ENCODE measurements at places on chromosomes 1 and 21.

- DNase-seq = no peak
- H3K27me3 ChIP-seq = no peaks in the 10 kb centered on the region
- H3K36me3 ChIP-seq = no peaks in the 10 kb centered on the region
- H3K4me3 ChIP-seq = peak overlapping the region; percentile 91
- no peak overlapping the region for H3K27ac ChIP-seq
Measured at GRCh38 chr1:155051342-155051776, 243 bp downstream of the ADAM15 start.

- no peaks in the 10 kb centered on the region for H3K36me3 ChIP-seq
- H3K27ac ChIP-seq = no peak overlapping the region
- H3K27me3 ChIP-seq = peaks cover 21% of the 10 kb centered on the region
- no peak for DNase-seq
- no peak overlapping the region for H3K4me3 ChIP-seq
- H3K4me1 ChIP-seq = no peaks in the 10 kb centered on the region
Measured at GRCh38 chr1:19021845-19022244, 65.4 kb upstream of the IFFO2 start.

- DNase-seq = no peak
- H3K4me1 ChIP-seq = peaks cover 36% of the 10 kb centered on the region
- H3K27ac ChIP-seq = peak overlapping the region; percentile 32
- peaks cover 3% of the 10 kb centered on the region for H3K36me3 ChIP-seq
- no peaks in the 10 kb centered on the region for H3K27me3 ChIP-seq
Measured at GRCh38 chr1:151039521-151039920, 3.1 kb downstream of the BNIPL start.

DNA sequence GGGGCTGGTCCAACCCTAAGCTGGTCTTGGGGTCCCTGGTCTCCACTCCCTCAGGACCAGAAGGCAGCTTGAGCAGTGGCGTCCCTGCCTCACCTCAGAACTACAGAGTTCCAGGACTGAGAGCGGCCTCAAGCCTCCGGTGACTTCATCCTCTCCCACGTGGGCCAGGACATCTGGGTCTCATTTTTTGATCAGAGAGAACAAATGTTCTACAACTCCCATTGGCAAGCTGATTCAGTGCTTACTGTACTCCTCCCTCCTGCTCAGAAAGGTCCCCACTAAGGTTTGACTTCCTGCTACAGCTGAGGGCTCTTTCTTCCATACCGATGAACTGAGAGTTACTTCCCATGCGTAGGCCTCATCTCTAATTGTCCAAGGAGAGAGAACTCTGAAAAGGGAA lies 78.5 kb downstream of the PLXNA2 start:
- no peak overlapping the region for H3K4me3 ChIP-seq
- peaks cover 5% of the 10 kb centered on the region for H3K4me1 ChIP-seq
- H3K27ac ChIP-seq = peak overlapping the region; percentile 34
- no peak for DNase-seq

GRCh38 chr21:31618696-31619430 lies 40.6 kb upstream of the SOD1 start:
- H3K27ac ChIP-seq = peak overlapping the region; percentile 67
- peaks cover 6% of the 10 kb centered on the region for H3K4me1 ChIP-seq
- DNase-seq = no peak
- peaks cover 2% of the 10 kb centered on the region for H3K36me3 ChIP-seq

- no peak overlapping the region for H3K4me3 ChIP-seq
- H3K4me1 ChIP-seq = peaks cover 29% of the 10 kb centered on the region
- no peak for DNase-seq
- H3K36me3 ChIP-seq = peaks cover 11% of the 10 kb centered on the region
- no peaks in the 10 kb centered on the region for H3K27me3 ChIP-seq
Measured at GRCh38 chr1:23807453-23807852, 6.9 kb upstream of the GALE start.

- peaks cover 4% of the 10 kb centered on the region for H3K36me3 ChIP-seq
- peak overlapping the region; percentile 24 for H3K27ac ChIP-seq
- DNase-seq = no peak
- peaks cover 84% of the 10 kb centered on the region for H3K27me3 ChIP-seq
Measured at GRCh38 chr1:90707363-90707710, 9.8 kb downstream of the BARHL2 start.

DNA sequence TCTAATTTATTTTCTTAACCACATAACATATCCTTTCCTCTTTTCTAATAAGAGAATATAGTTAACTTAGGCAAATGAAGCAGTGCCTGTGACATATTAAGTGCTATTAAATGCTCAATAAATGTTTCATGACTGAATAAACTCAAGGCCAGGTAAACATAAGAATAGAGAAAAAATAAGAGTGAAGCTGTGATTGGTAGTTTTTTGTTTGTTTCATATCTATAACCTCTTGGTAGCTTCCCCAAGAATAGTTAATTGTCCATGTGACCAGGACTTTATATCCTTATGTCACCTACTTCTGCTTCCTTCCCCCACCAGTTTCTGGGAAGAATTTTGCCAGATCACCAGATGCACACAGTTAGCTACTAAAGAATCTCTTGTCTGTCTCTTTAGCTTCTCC lies 295.1 kb upstream of the ST6GALNAC5 start:
- no peaks in the 10 kb centered on the region for H3K36me3 ChIP-seq
- no peak overlapping the region for H3K4me3 ChIP-seq

- DNase-seq = no peak
- H3K27me3 ChIP-seq = peaks cover 80% of the 10 kb centered on the region
- peaks cover 5% of the 10 kb centered on the region for H3K4me1 ChIP-seq
- no peak overlapping the region for H3K4me3 ChIP-seq
- no peak overlapping the region for H3K27ac ChIP-seq
Measured at GRCh38 chr1:170675865-170676264, 11.9 kb downstream of the PRRX1 start.

DNA sequence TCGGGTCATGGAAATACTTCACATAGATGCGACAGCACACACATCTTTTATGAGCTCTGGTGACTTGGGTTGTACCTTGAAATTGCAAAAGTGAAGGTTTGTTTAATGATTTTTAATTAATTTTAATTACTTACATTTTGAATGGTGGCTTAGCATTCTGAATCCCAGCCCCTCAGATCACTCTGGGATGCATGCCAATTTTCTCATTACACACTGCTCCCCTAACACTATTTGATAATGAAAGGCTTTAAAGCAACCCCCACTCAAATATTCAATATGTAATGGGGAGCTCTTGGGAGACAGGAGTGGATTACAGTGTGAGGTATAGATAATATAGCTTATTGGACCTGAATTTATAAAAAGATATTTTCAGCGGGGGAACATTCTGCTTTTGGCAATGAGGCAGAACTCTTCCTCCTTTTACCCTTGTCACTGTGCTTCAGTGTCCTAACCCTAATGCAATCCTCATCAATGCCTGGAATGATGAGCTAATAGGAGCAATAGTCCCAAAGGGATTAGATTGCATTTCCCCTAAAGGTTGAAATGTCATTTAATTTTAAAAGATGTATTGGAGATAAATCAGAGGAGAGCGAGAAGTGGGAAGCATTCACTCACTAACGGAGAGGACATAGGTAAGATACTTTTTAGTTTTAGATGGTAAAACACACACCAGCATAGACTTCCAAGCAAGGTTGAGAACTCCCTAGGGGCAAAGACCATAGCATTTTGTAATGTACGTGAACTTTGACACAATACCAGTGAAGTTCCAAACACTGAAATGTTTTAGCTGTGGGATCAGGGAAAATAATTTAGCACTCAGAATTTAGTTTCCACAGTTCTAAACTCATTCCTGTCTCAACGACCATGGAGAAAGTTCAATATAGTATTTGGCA lies 384.1 kb upstream of the PLXNA2 start:
- DNase-seq = no peak
- H3K27me3 ChIP-seq = peaks cover 18% of the 10 kb centered on the region
- H3K27ac ChIP-seq = no peak overlapping the region
- no peaks in the 10 kb centered on the region for H3K36me3 ChIP-seq
- H3K4me1 ChIP-seq = no peaks in the 10 kb centered on the region
- no peak overlapping the region for H3K4me3 ChIP-seq

DNA sequence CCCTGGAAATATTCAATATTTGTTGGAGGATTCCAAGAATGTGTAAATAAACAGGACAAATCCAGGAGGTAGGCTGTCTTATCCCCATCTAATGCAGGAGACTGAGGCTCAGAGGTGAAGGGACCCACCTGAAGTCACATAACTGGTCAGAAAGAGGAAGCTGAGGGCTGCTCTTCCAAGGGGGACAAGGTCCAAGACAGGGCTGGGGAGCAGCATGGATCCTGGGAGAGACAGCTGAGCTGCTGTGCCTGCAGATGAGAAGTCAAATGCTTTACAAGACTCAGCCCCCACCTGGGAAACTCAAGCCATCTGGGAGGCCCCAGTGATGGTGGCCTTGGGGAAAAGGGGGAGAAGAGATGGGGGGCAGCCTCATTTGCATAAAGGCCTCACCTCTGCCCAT lies 224.4 kb downstream of the PTPRU start:
- H3K27me3 ChIP-seq = peaks cover 23% of the 10 kb centered on the region
- no peak overlapping the region for H3K4me3 ChIP-seq
- no peak overlapping the region for H3K27ac ChIP-seq
- no peaks in the 10 kb centered on the region for H3K36me3 ChIP-seq
- no peaks in the 10 kb centered on the region for H3K4me1 ChIP-seq

DNA sequence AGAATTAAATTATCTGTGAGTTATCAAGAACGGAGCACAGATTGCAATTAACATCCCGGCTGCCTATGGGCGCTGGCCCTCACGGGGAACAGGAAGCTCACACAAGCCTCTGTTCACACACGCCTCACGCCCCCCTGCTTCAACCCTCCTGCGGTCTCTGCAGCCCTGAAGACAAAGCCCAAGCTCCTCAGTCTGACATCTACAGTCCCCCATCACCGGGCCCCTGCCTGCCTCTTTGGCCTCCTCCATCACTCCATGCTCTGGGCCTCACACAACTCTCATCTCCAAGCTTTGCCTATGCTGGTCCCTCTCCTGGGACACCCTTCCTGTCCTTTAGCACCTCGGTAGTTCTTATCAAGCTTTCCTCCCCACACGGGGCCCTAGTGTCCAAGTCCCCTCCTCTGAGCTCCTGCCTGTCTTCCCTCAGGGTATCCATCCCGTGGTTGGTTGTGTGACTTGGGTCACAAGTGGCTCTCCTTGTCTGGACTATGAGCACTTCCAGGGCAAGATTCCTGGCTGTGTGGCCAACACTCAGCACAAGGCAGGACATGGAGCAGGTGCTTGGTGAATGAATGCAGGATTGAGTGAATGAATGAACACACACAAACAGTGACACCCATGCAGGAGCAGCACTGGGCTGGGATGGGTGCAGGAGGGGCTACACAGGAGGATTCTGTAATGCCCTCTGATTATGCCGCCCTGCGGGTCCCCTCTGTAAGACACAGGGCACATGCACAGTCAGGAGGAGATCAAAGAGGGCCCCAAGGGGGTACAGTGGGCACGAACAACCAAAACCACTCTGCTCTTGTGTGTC lies 116.1 kb downstream of the DMRTB1 start:
- H3K27me3 ChIP-seq = peaks cover 12% of the 10 kb centered on the region
- H3K4me1 ChIP-seq = peaks cover 11% of the 10 kb centered on the region
- no peak overlapping the region for H3K4me3 ChIP-seq
- H3K27ac ChIP-seq = no peak overlapping the region
- no peaks in the 10 kb centered on the region for H3K36me3 ChIP-seq
- no peak for DNase-seq

GRCh38 chr1:34156739-34157138 lies 8.3 kb downstream of the CSMD2 start:
- peaks cover 58% of the 10 kb centered on the region for H3K27me3 ChIP-seq
- H3K4me1 ChIP-seq = no peaks in the 10 kb centered on the region
- no peak overlapping the region for H3K27ac ChIP-seq
- H3K4me3 ChIP-seq = no peak overlapping the region
- DNase-seq = no peak
- no peaks in the 10 kb centered on the region for H3K36me3 ChIP-seq

DNA sequence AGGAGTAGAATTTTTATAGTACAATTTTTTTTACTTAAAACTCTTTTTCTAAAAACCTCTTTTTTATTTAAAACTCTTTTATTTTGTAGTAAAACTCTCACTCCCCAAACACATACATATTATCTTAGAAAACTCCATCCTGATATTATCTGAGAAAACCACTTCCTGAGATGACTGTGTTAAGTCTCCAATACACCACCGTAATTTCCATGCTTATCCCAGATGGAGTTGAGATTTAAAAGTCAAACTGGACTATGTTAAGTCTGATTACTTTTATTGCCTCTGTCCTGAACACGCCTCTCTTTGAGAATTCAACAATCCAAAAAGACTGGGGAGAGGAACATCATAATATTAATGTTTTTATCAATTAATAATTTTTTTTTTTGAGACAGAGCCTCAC lies 3.7 kb downstream of the SEC16B start:
- no peak overlapping the region for H3K4me3 ChIP-seq
- no peaks in the 10 kb centered on the region for H3K4me1 ChIP-seq
- no peak overlapping the region for H3K27ac ChIP-seq
- no peak for DNase-seq
- no peaks in the 10 kb centered on the region for H3K36me3 ChIP-seq
- H3K27me3 ChIP-seq = no peaks in the 10 kb centered on the region

GRCh38 chr1:47223921-47224675 lies 7.9 kb downstream of the TAL1 start:
- H3K27ac ChIP-seq = no peak overlapping the region
- no peak for DNase-seq
- peaks cover 8% of the 10 kb centered on the region for H3K36me3 ChIP-seq
- peaks cover 3% of the 10 kb centered on the region for H3K4me1 ChIP-seq
